ENCODE measurements at places on chromosomes 16 and 17. TPM values are rescaled to one million over a fixed set of nuclear protein-coding genes. Genes with fewer than 3 reads are reported as not detected.

Gene SCNN1B
- total RNA-seq, result not detected

Gene SAT2
- total RNA-seq, result 29.0 TPM

Gene PRSS53
- total RNA-seq, result 5.5 TPM

Gene CHD9NB
- total RNA-seq, result 0.65 TPM

Gene CASKIN1
- total RNA-seq, result 0.16 TPM

Gene TMEM98
- 139 TPM for total RNA-seq

Gene ASGR1
- total RNA-seq, result 0.36 TPM

Gene ALOX15B
- total RNA-seq, result not detected

Gene TBC1D3E
- total RNA-seq, result not detected

Gene NOXO1
- total RNA-seq, result 0.12 TPM

Gene THUMPD1
- 61.5 TPM for total RNA-seq

Gene HS3ST4
- not detected for total RNA-seq

Gene CDR2L
- 29.3 TPM for total RNA-seq

Gene KLHL10
- total RNA-seq, result 0.12 TPM

Gene KCNG4
- total RNA-seq, result not detected

Gene NME1
- 40.9 TPM for total RNA-seq

Gene RSPRY1
- 61.7 TPM for total RNA-seq

Gene DPEP1
- not detected for total RNA-seq

Gene C1QL1
- total RNA-seq, result 0.49 TPM

Gene KRT25
- total RNA-seq, result not detected

Gene RPGRIP1L
- 20.0 TPM for total RNA-seq
